Effector CD8-positive, alpha-beta T cell (primary cell): ENCODE measurements at places on chromosomes 6 and 20.
A peak's percentile ranks its signal among the peaks of the same experiment; 100 is the strongest.

DNA sequence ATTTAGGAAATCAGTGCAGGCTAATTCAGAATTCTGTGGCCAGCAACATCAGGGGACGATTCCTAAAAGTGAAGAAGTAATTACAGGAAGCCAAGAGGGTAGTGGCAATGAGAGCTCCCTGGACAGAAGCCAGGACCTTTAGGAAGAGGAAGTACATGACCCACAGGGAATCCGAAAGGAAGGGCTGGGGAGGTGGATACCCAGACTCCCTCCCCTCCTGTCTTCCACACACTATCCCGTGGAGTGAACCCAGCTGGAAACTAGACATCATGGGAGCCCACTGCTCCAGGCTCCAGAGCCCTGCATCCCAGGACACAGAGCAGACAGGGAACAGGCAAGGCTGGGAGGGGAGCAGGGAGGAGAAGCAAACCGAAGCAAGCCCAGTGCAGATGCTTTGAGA is 83.0 kb downstream of the SNX5 start:
- no peak for DNase-seq

GRCh38 chr20:32206760-32207625 is 550 bp downstream of the PLAGL2 start:
- no peak for DNase-seq

DNA sequence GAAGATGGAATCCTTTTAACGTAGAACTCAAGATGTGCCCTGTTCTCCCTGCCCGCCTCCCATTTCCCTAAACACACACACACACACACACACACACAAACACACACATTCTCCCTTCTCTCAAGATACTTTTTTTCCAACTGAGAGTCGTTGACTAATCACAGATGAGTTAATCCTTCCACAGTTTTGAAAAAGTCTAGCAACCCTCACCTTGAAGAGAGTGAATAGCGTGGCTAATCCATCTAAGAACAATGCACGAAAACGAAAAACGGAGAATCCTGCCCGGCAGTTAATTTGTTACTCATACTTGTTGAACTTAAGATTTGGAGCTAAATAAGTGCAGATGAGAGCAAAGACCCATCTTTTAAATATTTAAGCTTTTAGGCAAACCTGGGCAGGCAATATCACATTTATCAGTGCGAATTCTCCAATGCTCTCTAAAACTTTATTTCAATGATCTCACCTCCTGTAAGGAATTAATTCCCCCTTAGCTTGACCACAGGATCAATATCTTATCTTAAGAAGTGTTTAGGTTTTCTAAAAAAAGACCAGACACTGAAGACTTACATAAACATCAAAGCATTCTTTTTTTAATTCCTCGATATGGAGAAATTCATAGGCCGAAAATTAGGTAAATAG is 1.1 kb downstream of the AGPAT4 start:
- no peak for DNase-seq

DNA sequence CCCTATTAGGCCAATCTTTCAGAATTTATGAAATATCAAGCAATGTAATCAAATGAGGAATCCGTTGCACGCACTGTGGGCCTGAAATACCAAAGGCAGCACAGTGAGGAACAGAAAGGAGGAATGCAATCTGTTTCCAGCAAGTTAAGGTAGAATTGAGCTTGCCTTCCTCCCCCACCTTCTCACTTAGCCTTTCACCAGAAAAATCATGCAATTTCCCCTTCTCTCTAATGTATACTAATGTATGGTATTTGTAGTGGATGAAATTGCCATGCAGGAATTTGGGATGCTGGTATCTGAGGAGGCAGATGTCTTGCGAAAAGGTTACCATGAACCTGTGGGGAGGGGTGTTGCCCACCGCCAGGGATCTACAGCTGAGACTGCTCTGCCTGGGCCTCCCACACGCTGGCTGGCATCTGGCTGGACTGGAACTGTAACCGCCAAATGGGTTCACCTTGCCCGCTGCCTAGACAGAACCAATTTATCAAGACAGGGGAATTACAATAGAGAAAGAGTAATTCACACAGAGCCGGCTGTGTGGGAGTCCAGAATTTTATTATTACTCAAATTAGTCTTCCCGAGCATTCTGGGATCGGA is 222.4 kb upstream of the MYLIP start:
- no peak for DNase-seq

GRCh38 chr20:41095110-41095969 is 42.0 kb upstream of the PLCG1 start:
- peak; percentile 34 for DNase-seq

GRCh38 chr6:113809826-113810225 is 47.3 kb upstream of the MARCKS start:
- DNase-seq: no peak

DNA sequence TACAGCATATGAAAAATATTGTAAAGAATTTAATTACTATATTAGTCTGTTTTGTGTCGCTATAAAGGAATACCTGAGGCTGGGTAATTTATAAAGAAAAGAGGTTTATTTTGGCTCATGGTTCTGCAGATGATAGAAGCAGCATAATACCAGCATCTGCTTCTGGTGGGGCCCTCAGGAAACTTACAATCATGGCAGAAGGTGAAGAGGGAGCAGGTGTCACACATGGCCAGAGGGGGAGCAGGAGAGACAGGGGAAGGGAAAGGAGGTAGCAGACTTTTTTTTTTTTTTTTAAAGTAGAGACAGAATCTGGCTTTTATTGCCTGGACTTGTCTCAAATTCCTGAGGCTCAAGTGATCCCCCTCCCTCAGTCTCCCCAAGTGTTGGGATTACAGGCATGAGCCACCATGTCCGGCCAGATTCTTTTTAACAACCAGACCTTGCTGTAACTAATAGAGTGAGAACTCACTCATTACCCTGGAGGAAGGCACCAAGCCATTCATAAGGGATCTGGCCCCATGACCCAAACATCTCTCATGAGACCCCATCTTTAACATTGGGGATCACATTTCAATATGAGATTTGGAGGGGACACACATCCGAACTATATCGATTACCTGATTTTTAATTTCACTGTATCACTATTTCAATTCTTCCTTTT is 64.6 kb downstream of the MAN1A1 start:
- no peak for DNase-seq

DNA sequence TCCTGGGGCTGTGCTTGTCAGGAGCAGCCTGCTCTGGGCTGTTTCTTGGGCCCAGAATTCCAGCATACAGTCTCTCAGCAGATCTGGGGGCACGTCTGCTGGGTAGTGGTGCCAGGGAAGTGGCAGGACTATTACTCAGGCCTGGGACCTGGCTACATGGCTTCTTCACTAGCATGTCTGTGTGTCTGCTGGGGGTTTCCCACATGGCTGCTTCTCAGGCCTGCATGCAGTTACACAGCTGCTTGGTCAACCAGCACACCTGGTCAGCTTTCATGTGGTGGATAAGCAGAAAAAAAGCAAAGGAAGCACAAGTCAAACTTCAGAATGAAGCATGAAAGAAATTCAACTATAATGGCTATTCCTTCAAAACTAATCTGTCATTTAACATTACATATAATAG is 316.2 kb upstream of the NOX3 start:
- no peak for DNase-seq

DNA sequence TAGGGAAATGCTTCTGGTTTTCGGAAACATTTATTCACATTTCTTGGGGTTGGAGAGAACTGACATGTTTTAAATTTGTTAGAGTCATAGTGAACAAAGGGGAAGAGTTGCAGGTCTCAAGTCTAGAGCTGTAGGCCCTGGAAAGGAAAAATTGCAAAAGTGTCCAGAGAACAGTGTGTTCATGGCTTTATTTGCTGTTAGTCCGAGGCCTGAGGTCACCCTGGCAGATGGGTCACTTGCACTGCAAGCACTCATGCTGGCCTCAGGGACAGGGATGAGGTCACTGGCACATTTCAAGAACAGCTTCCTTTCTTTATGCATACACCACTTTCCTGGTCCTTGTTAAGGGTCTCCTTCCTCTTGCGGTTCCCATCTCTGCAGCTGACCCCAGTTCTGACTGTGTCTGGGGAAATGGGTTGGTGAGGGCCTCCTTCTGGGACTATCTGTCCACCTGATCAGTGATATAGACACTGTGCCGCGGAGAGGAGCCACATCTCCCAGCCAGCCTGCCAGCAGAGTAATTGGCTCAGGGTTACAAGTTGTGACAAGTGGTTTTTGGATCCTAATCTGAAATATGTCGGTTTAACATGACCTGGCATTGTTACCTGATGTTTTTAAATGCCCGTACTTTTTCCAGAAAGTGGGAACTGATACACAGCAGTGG is 194.0 kb downstream of the EYA4 start:
- DNase-seq: no peak

GRCh38 chr6:154112181-154112809 is 73.3 kb downstream of the OPRM1 start:
- DNase-seq: no peak
